Left cardiac atrium (tissue), 4 donors: ENCODE measurements at places on chromosomes 12 and 14.

GRCh38 chr14:53526200-53526599 lies 373.1 kb upstream of the DDHD1 start:
- DNase-seq: no peak

- DNase-seq: peak; percentile 43
Measured at GRCh38 chr14:75514673-75515628, 7.3 kb upstream of the BATF start.

GRCh38 chr14:56081139-56081538 lies 37.1 kb upstream of the PELI2 start:
- DNase-seq: no peak

DNA sequence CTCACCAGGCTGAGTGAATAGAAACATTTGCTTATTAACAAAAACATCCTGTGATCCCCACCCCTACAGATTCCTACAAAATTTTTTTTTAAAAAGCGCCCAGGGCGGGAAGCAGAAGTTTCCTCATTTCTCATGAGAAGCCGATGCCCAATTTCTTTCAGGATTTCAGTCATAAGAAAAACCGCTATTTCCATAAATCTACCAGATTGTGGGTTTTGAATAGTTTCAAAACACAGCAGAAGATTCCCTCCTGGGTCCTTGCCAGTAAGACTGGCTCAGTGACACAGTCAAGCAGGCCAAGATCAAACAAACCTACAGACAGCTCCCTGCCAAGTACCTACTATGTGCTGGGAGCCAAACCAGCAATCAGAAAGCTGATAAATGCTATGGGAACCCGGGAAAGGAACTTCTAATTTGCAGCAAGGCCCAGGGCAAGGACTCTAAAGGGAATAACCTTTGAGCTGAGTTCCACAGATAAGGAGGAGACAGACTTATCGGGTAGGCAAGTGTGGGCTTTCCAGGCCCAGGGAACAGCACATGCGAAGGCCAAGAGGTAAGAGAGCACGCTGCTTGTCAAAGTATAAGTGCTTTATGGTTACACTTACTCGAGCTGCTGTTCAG lies 68.7 kb downstream of the CCDC88C start:
- no peak for DNase-seq

- DNase-seq: no peak
Measured at GRCh38 chr12:98803468-98804209, 158.5 kb downstream of the APAF1 start.

- no peak for DNase-seq
Measured at GRCh38 chr12:129997239-129997638, 93.4 kb upstream of the TMEM132D start.

- DNase-seq: no peak
Measured at GRCh38 chr12:47602949-47603558, 102.8 kb downstream of the RPAP3 start.

DNA sequence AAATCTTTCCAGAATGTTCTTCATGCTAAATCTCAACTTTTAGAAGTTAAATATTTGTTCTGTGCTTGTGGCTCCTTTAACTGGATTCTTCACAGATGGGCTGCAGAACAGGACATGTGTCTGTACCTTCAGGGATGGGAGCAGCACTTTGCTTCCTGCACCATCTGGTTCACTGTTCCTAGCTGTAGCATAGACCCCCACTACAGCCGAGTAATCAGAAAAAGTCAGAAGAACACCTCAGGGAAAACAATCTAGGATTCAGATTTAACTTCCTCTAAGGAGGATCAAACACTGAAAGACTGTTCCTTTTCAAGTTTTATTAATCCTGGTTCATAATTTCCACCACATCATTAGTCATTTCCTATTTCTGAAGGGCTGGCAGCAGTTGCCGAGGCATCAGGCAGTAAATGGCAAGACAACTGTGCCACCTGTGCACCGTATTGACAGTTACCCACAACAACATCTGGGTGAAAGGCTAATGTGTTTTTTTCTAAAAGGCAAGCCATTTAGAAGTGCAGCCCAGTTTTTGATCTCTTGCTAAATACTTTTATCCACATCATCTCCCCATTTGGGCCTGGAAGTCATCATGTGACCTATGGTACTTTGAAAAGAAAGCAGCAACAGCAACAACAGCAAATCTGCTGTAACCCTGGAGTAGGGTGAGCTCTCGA lies 212.8 kb upstream of the BMP4 start:
- DNase-seq: no peak

DNA sequence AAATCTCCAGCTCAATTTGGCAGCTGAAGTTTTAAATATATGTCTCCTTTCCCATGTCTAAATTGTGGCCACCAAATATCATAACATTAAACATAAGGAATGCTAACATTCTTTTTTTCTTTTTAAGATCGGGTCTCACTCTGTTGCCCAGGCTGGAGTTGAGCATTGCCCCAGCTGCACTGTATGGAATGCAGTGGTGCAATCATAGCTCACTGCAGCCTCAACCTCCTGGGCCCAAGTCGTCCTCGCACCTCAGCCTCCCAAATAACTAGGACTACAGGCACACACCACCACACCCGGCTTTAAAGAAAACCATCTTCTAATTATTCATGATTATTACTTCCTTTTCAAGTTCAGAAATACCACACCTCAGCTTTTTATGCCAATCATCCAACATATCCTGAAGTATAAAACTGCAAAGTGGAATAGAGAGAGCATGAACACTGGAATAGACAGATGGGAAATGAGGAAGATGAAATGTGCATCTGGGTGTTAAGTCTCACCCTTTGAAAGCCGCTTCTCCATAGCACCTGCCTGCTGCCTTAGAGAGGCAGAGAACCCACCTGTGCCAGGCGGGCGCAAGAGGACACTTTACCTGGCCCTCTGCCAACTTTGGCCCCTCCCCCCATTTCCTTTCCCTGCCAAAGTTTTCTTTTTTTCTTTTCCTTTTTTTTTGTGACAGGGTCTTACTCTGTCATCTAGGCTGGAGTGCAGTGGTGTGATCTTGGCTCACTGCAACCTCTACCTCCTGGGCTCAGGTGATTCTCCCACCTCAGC lies 2.8 kb upstream of the EML1 start:
- DNase-seq: no peak

DNA sequence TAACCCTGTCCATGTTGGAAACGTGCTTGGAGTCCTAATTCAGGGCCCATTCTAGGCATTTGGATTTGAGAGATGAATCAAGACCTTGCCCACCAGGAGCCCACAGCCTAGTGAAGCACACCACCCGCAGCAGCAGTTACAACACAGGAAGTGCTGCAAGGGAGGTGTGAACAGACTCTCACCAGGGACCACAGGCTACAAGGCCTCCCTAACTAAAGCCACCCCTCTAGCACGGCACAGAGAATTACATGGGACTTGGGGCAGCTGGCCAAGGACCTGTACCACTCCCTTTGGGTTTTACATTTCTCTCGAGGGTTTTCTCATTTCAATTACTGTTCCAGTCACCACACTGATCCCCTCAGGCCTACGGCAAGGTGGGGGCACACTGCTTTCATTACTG lies 49.5 kb upstream of the FOXN3 start:
- no peak for DNase-seq
